ENCODE measurements at places on chromosomes 5 and 9.

GRCh38 chr5:89309268-89309667, 426.3 kb upstream of the MEF2C start:
- DNase-seq: no peak

- DNase-seq: no peak
Measured at GRCh38 chr9:37667706-37668105, 17.0 kb downstream of the FRMPD1 start.

DNA sequence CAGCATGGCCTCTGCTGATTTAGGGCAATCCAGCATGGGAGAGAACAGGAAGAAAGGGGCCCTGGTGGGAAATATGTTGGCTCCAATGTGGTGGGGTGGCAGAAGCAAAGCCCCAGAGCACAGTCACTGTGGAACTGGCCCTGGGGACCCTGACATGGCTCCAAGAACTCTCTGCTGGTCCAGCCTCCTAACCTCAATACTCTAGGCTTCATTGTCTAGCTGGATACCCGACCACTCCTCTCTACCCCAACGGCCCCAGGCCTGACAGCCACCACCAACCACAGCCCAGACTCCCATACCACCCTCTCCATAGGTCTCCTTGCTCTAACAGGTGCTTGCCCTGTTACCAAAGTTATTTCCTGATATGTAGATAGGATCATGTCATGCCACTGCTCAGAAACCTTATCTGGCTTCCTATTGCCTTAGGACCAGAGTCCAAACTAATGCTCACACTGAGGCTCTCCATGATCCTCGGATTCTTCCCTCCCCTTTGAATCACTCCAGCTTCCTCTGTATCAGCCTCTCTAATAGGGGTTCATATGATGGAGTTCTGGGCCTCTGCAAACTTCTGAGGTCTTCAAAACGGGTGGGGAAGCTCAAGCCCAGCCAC, 12.9 kb downstream of the ACSL6 start:
- DNase-seq: no peak

- peak; percentile 32 for DNase-seq
Measured at GRCh38 chr9:107809871-107810460, 320.4 kb upstream of the KLF4 start.

GRCh38 chr5:4868140-4868735, 271.9 kb upstream of the ADAMTS16 start:
- DNase-seq: peak; percentile 24

Data from hematopoietic multipotent progenitor cell (in vitro differentiated cells).